Effector CD4-positive, alpha-beta T cell (primary cell): ENCODE measurements at places on chromosomes 13 and 19.

DNA sequence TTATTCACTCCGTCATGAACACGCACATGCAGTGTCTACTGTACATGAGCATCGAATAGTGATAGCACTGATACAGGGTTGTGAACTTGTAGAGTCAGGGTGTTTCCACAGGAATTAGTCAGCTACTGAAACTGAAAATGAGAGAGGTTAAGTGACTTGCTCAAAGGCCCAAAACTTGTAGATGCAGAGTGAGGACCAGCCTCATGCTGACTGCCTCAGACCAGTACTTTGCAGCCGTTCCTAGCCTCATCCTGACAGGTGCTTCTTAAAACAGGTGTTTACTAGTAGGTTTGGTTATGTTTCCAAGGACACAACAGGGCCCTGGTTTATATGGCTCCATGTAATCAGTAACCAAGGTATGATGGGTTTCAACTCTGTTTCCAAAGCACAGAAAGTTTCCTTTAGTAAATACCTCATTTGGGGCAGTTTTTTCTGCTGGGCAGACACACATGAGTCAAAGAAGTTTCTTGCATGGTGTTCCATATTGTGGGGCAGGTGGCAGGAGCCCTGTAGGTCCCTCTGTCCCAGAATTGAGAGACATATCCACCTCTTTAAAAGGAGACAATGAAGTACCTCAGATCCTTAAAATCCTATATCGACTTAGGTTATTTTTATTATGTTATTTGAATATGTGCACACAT lies 16.0 kb downstream of the FGF9 start:
- DNase-seq = no peak

DNA sequence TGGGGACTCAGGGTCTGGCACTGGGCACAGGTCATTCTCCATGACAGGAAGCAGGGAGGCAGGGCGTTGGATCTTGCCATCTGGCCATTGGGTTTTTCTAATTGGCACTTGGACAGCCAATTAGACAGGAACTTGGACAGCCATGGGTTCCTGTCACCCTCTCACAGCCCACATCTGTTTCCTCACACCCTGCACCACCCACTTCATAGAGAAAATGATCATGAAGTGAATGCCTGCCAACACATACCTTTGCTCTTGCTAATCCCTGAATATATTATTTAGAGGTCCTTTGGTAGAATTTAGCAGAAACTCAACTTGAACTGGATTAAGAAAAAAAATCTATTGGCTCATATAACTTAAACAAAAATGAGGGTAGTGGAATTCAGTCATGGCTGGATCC lies 4.9 kb upstream of the OLFM2 start:
- DNase-seq = no peak

DNA sequence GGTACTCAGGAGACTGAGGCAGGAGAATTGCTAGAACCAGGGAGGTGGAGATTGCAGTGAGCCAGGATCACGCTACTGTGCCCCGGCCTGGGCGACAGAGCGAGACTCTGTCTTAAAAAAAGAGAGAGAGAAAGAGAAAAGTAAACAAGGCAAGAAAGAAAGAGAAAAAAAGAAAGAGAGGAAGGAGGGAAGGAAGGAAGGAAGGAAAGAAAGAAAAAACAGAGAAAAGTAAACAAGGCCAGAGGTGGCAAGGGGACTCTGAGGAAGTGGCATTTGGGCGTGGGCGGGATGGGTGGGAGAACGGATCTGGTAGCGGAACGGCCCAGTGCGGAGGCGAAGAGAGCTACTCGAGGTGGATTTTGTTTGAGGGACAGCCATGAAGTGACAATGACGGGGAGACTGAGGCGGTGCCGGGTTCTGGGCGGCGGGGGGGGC lies 7.5 kb upstream of the ARRDC2 start:
- no peak for DNase-seq

DNA sequence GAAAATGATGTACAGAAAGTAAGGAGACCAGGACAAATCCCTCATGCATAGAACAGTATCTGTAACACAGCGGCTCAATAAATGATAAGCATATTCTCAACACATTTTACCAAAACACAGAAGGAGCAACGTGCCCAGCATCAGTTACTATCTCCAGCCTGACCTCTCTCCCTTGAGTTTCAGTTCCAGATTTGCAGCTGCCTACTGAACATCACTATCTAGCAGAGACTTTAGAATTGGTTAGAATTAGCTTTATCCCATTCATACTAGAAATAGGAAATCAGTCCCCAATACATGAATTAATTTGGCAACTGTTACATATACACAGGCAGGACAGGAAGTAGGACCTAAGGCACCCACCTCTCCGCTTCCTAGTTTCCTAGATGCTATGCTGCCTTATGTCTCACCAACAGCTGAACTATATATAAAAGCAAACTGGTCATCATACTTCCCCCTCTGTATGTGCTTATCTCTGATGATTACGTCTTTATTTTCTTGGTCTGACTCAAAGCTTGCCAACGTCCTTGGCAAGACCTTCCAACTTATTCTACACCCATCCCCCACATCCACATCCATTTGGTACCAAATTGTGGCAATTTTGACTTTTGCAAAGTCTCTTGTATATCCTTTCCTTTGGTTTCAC lies 61.1 kb downstream of the SACS start:
- no peak for DNase-seq

DNA sequence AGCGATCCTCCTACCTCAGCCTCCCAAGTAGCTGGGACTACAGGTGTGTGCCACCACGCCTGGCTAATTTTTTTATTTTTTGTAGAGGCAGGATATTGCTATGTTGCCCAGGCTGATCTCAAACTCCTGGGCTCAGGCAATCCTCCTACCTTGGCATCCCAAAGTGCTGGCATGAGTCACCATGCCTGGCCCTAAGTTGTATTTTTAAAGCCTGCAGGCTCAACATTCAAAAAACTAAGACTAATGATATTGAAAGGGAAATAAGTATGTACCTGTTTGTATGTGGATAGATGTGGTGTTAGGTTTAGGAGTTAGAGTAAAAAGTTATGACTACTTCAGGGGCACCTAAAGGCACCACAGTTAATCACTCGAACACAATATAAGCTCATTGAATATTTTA lies 5.4 kb upstream of the IPO5 start:
- no peak for DNase-seq

- DNase-seq = peak; percentile 90
Measured at GRCh38 chr13:106536244-106537034, 977 bp upstream of the EFNB2 start.

DNA sequence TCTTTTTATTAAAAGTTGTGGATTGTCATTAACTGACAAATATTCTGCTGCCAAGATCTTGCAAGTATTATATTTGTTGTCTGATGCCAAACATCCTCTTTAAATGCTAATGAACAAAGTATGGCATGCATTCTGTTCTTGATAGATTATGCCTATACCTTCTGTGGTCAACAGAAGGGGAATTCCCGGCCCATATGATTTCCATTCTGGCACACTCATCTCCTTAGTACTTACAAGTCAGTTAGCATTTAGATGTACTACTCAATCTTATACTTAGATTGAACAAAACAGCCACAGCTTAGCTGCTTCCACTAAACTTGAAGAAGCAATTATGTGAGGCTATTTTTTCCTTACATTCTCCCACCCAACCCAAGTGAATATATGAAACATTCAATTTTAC lies 246.1 kb upstream of the DACH1 start:
- DNase-seq = no peak

- peak; percentile 31 for DNase-seq
Measured at GRCh38 chr13:42110410-42111155, 62.1 kb downstream of the DGKH start.

GRCh38 chr19:42474743-42475142 lies 32.0 kb upstream of the CXCL17 start:
- no peak for DNase-seq

GRCh38 chr19:14700711-14701375 lies 11.0 kb downstream of the ZNF333 start:
- DNase-seq = no peak

DNA sequence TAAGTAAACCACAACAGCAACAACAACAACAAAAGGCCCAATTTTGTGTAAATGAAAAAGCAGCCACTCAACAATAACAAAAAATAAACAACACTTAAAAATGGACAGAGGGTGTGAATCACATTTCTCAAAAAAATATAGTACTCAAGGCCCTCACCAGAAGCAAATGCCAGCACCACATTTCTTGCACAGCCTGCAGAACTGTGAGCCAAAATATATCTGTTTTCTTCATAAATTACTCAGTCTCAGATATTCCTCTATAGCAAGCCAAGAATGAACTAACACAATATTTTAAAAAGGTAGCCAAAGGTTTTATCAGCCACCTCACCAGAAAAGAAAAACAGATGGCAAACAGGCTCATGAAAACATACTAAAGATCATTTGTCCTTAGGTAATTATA lies 3.9 kb upstream of the CD33 start:
- no peak for DNase-seq

GRCh38 chr13:74280093-74280794 lies 146.0 kb upstream of the KLF12 start:
- DNase-seq = no peak

DNA sequence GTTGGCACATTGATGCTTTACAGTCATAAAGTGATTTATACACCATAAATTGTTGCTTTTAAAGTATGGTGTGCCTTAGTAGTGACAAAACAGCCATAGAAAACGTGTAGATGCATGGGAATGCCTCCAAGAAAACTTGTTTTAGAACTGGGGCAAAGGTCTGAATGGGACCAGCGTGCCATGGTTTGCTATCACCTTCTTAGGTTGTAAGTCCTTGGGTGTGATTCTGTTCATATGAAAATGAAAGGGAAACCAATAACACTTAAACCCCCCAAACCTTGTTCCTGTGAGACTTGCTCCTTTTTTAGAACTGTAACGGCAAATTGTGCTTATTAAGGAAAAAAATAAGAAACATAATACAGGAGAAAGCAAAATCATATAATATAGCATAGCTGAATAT lies 603.3 kb upstream of the SLITRK6 start:
- DNase-seq = no peak

DNA sequence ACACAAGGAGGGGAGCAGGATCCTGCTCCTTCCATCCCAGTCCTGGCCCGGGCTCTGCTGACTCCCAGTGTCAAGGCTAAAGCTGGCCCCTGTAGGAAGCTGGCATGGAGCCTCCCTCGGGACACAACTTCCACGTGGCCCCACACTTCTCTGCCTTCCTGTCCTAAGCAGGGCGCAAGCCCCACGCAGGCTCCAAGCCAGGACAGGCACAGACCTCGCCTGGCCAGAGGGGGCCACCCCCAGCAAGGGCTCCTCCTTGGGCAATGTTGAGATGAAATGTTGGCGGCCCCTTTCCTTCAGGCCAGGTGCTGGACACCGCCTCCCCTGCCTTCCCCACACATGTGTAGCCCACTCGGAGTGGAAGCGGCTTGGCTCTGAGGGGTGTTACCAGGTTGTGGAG lies 66.6 kb downstream of the COL4A1 start:
- DNase-seq = no peak

DNA sequence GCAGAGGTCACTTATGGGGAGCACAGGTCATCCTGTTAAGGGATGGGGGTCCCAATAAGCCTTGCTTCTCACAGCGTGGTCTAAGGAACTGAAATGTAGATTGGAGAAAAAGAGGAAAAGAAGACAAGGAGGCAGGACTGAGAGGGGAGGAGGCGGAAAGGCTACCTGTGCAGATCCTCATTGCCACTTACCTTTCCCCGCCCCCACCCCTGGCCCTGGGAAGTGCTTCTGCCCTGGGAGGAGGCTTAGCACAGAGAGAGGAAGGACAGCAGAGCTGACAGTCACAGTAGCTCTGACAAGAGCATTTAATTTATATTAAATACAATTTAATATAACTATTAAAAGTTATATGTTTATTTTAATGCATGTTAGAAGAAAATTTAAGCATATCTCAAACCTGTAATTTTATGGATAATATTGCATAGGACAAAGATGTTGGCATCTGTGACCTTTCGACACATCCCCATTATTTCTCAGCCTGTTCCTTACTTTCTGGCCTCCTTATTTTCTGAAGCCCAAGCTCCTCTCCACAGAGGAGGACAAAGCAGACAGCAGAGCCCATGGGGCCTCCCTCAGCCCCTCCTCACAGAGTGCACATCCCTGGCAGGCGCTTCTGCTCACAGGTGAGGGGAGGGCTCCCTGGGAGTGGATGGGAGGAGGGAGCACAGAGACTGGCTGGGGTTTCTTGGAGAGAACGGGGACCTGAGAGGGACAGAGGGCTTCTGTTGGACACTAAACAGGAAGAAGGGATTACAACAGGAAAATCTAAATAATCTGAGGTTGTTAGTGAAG lies 23.4 kb downstream of the CEACAM21 start:
- DNase-seq = no peak
